Fibroblast of skin of right biceps (primary cell): ENCODE measurements at places on chromosomes 12 and 14.

GRCh38 chr14:23933742-23934128, 19.8 kb upstream of the DHRS4 start:
- no peak for DNase-seq

GRCh38 chr12:124480469-124481256, 86.7 kb downstream of the NCOR2 start:
- DNase-seq = no peak

DNA sequence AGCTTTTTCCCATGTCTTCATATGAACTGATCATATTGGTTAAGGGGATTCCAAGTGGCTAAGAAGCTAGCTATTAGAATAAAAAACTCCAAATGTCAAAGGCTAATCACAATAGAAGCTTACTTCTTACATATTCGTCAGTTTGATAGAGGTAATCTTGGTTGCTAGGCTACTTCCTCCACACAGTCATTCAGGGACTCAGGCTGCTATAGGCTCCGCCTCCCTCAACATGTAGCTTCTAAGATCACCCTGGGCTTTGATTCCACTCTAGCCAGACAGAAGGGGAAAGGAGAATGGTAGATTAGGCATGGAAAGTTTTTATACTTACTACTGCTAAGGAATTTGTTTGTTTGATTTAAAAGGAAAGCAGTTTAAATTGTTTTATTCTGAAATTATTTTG, 207.9 kb downstream of the EFCAB11 start:
- no peak for DNase-seq

- DNase-seq = no peak
Observed at GRCh38 chr14:34463598-34463961, 1.5 kb upstream of the SPTSSA start.

- peak; percentile 35 for DNase-seq
Observed at GRCh38 chr14:37147310-37147880, 25.0 kb downstream of the SLC25A21 start.

DNA sequence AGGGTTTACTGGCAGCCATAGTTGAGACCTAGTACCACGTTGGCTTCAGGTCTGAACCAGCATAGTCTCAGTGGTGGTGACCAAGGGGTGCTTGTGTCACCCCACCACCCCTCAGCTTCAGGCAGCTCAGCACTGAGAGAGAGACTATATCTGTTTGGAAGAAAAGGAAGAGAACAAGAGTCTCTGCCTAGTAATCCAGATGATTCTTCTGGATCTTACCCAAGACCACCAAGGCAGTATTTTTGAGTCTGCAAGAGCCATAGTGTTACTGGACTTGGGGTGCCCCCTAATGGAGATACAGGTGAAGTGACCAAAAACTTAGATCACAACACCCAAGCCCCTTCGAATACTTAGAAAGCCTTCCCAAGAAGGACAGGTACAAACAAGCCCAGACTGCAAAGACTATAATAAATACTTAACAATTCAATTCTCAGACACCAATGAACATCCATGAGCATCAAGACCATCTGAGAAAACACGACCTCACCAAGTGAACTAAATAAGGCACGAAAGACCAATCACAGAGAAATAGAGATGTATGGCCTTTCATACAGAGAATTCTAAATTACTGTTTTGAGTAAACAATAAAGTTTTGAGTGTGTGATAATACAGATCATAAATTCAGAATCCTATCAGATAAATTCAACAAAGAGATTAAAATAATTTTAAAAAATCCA, 107.0 kb downstream of the HELB start:
- peak; percentile 82 for DNase-seq

GRCh38 chr12:19965196-19966038, 402.9 kb upstream of the PDE3A start:
- DNase-seq = no peak

DNA sequence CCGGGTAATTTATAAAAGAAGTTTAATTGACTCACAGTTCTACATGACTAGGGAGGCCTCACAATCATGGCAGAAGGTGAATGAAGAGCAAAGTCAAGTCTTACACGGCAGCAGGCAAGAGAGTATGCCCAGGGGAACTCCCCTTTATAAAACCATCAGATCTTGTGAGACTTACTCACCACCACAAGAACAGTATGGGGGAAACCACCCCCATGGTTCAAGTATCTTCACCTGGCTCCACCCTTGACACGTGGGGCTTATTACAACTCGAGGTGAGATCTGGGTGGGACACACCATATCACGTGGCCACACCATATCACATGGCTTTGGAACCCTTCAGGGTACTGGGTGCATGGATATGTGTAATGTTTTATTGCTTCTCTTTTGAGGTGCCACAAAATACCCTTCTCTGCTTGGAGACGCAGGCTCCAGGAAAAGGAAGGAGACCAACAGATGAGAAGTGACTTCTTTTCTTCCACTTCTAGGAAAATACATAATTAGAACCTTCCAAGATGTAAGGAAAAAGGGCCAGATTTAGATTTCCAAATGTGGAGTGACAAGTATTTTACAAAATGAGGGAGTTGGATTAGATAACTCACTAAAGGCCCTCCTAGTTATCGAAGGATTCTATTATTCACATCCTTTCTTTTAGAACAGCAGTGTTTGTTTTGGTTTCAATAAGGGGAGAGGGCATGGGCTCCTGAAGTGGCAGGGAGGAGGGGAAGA, 33.1 kb upstream of the ETFBKMT start:
- DNase-seq = no peak

DNA sequence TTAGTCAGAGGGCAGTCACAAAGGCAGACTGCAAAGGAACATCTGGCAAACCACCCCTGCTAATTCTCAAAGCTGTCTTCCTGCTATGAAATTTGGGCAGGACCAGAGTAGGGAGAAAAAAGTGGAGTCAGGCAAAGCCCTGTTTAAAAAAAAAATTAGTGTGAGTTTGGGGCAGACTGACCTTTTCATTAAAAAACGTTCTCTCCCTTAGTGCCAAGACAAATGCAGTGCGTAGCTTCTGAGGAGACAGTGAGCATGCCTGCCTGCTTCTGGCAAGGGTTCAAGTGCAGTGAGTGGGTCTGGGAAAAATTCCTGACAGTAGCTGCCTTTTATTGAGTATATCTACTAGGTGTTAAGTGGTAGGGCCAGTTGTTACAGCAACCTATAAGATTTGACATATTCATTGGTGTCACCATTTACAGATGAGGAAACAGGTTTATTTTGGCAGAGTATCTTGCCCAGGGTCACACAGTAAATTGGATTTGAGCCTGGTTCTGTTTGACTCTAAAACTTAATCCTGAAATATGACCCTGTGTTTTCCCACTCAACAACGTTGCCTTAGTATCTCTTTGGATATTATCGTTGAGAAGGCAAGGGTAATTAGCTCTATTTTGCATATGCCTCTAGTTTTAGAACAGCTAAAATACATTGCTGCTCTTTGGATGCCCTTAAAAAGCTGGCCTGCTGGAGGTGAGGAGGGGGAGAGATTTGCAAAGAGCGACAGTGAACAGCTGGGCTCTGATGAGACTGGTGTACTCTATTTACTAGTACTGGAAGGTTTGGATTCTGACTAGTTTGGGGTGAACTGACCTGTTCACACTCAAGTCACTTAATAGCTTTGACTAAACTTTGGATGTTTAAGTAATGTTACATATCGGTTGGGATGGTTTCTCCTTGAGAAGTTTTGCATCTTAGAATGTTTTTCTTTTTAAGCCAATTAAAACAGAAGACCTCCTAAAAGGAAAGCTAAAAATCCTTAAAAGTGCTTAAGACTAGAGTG, 72.8 kb downstream of the PAPOLA start:
- DNase-seq = peak; percentile 69

DNA sequence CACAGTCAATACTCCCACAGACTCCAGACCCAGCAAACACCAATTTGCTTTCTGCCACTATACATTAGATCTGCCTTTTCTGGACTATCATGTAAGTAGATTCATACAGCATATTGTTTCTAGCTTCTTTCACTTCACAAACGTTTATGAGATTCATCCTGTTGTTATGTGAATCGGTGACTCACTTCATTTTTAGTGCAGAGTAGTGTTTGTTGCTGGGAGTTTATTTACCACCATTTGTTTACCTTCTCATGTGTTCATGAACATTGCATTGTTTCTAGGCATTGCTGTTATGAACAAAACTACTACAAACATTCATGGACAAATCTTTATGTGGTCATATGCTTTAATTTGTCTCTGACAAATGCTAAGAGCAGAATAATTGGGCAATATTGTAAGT, 807.8 kb upstream of the TMEM132C start:
- no peak for DNase-seq

DNA sequence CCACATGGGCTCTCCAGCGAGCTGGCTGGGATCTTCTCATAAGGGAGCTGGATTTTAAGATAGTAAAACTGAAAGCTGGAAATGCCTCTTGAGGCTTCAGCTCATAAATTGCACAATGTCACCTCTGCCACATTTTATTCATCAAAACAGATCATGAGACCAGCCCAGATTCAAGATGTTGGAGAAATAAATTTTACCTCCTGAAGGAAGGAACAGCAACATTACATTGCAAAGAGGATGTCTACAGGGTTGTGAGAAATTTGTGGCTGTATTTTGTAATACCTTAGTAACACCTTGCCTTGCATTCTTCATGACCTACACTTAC, 43.1 kb upstream of the KRR1 start:
- no peak for DNase-seq
